Ovary (tissue), 10 donors: ENCODE measurements at places on chromosomes 3 and 15. TPM values are rescaled to one million over a fixed set of nuclear protein-coding genes. Genes with fewer than 3 reads are reported as not detected.

DNA sequence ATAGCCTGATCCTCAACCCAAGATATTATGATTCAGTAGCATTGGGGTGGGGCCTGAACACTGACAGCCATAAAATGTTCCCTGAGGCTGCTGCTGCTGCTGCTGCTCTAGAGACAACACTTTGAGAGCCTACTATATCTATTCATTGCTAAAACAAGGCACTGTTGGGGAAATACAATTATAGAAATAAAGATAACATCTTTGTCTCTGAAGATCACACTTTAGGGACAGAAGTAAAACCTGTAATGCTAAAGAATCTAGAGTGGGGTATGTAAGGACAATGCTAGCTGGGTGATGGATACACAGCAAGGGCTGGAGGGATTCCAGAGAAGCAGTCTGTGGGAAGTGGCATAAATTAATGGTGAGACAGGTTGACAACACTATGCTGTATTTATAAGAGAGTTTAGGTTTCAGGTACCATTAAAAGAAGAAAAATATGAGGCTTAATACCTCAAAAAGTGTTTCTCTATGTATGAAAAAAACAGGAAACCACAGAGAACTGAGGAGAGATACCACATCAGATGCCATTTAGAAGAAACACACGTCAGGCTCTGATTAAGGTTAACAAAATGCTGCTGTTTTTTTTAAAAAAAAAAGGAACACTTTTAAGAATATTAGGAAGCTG lies 115.9 kb downstream of the CBLB start:
- DNase-seq = no peak

Gene SLC6A20
- polyA plus RNA-seq = 0.06 TPM

Gene TNFAIP8L3
- 11.6 TPM for polyA plus RNA-seq

Gene VGLL3
- polyA plus RNA-seq = 12.2 TPM

GRCh38 chr3:166263460-166263859 lies 426.2 kb upstream of the BCHE start:
- no peak for DNase-seq

Gene SPRED1
- 18.9 TPM for polyA plus RNA-seq

Gene TYRO3
- 37.7 TPM for polyA plus RNA-seq

Gene CIP2A
- polyA plus RNA-seq = 1.9 TPM

GRCh38 chr15:99336794-99337193 lies 85.5 kb downstream of the LRRC28 start:
- no peak for DNase-seq

- no peak for DNase-seq
Observed at GRCh38 chr15:36925653-36926426, 174.5 kb downstream of the MEIS2 start.

DNA sequence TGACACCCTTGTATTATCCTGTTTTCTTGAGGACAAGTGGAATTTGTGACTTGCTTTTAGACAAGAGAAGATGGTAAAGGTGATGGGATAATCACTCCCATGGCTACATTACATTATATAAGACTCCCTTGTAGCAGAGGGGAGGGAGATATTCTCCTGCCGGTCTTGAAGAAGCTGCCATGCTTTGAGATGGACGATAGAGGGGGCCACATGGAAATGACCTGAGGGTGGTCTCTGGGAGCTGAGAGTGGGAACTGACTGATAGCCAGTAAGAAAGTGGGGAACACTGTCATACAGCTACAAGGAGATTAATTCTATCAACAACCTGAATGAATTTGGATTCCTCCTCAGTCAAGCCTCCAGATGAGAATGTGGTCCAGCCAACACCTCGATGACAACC lies 540.1 kb downstream of the NTRK3 start:
- no peak for DNase-seq

Gene AP3B2
- polyA plus RNA-seq = 0.70 TPM

GRCh38 chr3:43074901-43075689 lies 30.8 kb downstream of the POMGNT2 start:
- no peak for DNase-seq

- no peak for DNase-seq
Observed at GRCh38 chr3:66998904-66999235, 763 bp downstream of the KBTBD8 start.

GRCh38 chr15:79989682-79990081 lies 18.7 kb upstream of the BCL2A1 start:
- DNase-seq = no peak

DNA sequence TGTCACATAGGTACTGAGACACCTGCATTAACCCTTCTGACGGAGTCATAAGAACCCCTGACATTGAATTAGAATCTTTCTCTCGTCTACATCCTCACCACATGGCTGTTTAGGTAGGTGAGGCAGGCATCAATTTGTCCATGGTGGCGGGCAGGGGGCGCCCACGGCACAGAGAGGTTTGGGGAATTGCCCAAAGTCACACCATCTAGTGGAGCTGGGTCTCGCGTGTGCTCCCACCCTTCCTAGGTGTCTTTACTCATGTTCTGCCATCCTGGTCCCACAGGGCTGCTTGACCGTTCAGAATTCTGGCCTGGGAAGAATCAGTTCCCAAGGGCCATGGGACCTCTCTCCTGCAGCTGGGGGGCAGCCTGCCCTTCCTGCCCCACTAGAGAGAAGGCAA lies 14.7 kb upstream of the DLL4 start:
- DNase-seq = no peak

Gene BTLA
- polyA plus RNA-seq = 0.04 TPM

- DNase-seq = no peak
Observed at GRCh38 chr15:37096558-37097143, 3.7 kb downstream of the MEIS2 start.

DNA sequence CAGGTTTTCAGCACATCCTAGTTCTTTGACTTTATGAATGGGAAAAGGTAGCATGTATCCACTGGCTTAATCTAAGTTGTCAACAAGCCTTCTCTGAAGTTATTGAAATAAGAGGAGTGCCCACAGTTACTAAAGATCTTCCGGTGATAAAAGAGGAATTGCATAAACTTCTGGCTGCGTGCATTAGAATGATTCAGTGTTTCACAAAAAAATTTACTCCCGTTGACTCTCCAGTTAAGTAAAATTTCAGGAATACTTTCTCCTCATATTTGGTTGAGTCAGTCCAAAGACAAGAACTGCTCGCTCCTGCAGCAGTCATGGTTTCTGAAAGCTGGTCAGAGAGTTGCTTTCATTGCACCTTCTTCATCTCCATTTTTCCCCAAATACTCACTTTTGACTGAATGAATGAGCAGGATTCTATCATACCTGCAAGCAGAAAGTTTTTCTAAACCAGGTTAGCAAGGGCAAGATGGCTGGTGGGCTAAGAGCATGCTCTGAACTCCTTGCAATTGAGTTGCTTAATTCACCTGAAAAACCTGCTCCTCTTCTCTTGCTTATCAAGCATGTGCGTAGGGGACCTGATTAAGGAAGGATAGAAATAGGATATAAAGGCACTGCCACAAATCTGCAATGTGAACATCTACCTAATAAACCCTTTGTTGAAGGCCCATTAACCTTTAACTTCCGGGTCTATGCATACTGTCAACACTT lies 64.2 kb upstream of the TIMP4 start:
- no peak for DNase-seq

Gene CCDC39
- polyA plus RNA-seq = 0.30 TPM

- DNase-seq = no peak
Observed at GRCh38 chr15:88073391-88073691, 183.2 kb downstream of the NTRK3 start.

DNA sequence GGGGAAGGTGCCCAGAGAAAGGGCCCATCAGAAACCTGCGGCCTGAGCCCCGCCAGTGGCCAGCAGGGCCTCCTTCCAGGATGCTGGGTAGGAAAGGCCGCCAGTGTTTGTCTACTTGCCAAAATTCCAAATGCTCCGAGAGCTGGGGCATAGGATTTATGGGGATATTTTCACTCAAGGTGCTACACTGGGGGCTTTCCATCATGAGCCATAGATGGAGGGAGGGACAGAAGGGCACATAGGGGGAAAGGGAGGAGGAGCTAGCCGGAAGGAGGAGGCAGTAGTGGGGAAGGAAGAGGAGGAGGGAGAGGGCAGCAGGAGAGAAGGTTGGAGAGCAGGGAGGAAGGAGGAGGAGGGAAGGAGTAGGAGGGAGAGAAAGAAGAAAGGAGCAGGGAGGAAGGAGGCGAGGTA lies 494.7 kb upstream of the PROK2 start:
- no peak for DNase-seq

Gene GHSR
- polyA plus RNA-seq = not detected

DNA sequence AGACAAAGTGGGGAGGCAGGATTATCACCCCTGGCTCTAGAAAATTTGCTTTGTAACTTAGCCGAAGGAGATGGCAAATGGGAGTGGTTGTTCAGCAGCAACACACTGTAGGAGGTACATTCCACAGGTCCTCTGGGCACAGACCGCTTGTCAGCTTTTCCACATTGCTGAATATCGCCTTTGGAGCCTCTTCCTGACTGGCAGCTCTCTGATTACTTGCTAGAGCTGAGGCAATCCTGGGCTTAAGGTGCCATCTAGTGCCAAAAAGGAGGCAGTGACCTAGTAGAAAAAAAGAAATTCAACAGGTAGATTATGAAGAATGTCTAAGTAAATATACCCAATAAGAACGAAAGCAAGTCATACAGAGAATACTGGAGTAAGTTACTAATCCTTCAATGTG lies 13.1 kb upstream of the SCN5A start:
- no peak for DNase-seq

Gene CNTN3
- 2.2 TPM for polyA plus RNA-seq

- no peak for DNase-seq
Observed at GRCh38 chr3:171222995-171223394, 196.5 kb upstream of the SLC2A2 start.

DNA sequence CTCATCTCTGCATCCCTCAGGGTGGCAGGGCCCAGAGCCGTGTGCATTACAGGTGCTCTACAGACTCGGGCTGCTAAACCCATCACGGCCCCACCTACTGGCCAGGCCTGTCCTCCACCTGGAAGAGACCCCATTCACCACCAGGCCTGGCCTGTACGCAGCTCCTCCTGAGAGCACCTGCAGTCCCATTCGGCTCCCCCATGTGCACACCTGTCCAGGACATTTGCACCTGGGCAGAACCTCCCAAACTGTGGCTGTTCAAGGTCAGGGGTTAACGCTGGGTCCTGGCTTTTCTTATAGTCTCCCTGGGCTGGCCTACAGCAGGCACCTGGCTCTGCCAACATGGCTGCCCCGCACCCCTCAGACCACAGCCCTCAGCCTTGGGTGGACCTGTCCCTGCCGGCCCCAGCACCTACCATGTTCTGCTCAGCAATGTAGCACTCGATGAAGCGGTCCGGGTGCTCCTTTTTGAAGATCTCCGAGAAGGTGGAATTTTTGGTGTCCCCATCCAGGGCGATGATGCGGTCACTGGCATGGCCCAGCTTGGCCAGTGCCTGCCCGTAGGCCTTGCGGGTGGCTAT lies 25.7 kb downstream of the TKT start:
- DNase-seq = no peak

DNA sequence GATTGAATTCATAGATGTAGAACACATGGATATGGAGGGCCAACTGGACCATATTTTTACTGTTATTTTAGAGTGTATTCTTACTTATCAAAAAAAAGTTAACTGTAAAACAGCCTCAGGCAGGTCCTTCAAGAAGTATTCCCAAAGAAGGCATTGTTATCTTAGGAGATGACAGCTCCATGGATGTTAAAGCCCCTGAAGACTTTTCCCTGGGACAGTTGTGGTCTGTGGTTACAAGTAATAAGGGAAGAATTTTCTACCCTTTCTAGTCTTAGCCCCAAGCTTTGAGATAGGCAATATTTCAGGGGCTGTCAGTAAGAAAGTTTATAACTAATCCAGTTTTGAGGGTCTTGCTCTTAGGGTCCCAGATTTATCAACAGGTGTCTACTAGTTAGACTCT lies 62.5 kb downstream of the LRRC49 start:
- DNase-seq = no peak

DNA sequence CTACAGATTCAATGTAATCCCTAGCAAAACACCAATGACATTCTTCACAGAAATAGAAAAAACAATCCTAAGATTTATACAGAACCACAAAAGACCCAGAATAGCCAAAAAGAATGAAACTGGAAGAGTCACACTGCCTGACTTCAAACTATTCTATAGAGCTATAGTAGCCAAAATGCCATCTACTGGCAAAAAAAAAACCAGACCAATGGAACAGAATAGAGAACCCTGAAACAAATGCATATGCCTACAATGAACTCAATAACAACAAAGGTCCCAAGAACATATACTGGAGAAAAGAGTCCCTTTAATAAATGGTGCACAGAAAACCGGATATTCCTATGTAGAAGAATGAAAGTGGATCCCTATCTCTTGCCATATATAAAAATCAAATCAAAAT lies 19.8 kb downstream of the PDCD10 start:
- DNase-seq = no peak

DNA sequence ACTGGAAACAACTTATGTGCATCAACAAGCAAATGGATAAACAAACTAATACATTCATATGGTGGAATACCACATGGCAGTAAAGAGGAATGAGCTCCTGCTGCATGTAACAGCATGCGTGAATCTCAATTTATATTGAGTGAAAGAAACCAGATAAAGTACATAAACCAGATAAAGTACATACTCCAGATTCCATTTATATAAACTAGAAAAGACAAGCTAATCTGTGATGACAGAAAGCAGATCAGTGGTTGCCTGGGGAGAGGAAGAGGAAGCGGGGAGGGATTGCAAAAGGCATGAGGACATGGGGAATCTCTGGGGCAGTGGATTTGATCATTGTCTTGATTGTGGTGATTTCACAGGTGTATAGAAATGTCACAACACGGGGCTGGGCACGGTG lies 34.2 kb downstream of the LIMD1 start:
- DNase-seq = no peak

Gene CNTN4
- polyA plus RNA-seq = 6.6 TPM

Gene GPR176
- polyA plus RNA-seq = 8.5 TPM

DNA sequence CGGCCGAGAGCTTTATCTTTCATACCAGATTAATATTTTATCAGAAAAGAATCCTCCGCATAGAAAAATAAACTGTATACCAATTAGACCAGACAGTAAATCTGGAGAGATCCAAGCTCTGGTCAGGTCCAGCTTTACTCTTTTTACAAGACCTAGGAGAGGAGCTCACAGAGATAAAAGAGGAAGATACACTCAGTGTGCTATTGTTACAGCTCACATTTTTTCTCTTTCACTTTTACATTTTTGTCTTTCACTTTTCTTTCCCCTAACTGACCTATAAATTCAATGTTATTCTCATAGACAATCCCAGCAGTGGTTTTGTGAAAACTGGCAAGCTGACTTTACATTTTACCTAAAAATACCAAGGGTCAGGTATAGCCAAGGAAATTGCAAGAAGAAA lies 55.8 kb downstream of the GUCA1C start:
- no peak for DNase-seq

Gene GOLGA8S
- polyA plus RNA-seq = 0.11 TPM

- no peak for DNase-seq
Observed at GRCh38 chr15:65732698-65733097, 59.4 kb downstream of the DENND4A start.

- no peak for DNase-seq
Observed at GRCh38 chr15:89130201-89130600, 41.9 kb downstream of the ABHD2 start.

Gene NCEH1
- polyA plus RNA-seq = 1.4 TPM

Gene INO80
- 15.2 TPM for polyA plus RNA-seq

DNA sequence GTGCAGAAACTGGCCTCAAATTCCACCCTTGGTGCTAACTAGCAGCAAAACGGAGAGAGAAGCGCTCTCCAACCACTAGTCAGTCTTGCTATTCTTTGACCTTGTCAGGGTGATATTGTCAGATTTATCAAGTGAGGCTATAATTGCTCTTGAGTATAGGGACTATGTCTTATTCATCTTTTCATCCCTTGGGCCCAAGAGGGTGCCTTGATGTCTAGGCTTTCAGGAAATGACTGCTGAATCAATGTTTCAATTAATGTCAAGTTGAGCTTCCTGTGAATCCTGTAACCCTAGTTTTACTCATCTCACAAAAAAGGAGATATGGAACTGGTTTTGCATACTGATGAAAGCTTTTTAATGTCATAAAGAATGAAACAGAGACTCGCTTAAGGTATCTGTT lies 701.3 kb downstream of the EDEM1 start:
- no peak for DNase-seq
